Kidney tubule cell (primary cell): ENCODE measurements at places on chromosomes 2 and 18.

DNA sequence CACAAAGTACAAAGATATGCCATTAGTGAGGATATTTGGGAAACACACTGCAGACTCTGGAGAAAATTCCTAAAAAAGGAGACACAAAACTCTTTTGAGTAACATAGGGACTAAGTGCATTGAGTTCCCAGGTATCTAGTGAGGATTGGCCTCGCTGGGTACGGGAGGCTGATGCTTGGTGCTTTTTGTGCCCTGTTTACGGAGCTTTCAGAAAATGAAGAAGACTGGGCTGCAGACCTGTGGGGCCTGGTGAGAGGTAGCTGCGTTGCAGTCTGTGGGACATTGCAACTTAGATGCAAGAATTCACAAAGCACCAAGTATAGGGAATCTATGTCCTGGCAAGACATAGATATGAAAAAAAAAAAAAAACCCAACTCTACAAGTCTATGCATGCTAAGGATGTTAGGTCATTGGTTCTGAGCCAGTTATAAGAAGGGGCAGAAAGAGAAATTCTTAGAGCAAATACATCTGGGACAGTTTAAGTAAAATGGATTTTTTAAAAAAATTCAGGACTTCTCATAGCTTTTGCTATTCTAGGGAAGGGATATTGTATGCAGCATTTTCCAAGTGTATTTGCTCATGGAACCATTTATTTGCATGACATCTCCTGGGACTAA, 156.0 kb downstream of the SLC4A3 start:
- no peak for DNase-seq

- DNase-seq, result peak; percentile 21
Observed at GRCh38 chr2:203280428-203281064, 41.7 kb downstream of the CYP20A1 start.

DNA sequence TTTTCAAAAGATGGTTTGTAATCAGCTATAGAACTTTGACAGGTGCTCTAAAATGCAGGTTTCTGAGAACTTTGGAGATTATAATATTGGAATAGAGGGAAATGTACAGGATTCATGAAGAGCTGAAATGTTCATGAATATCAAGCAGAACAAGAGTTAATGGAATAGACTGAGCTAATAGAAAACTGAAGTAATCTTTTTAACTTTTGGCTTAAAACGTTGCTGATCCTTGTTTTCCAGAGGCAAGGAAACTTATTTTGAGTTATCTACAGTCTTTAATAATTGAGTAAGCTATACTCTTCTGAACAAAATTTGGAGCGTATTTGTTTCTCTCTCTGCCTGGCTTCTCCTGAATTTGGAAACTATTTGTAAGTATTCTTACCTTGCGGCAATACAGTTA, 10.8 kb upstream of the IL18RAP start:
- no peak for DNase-seq

DNA sequence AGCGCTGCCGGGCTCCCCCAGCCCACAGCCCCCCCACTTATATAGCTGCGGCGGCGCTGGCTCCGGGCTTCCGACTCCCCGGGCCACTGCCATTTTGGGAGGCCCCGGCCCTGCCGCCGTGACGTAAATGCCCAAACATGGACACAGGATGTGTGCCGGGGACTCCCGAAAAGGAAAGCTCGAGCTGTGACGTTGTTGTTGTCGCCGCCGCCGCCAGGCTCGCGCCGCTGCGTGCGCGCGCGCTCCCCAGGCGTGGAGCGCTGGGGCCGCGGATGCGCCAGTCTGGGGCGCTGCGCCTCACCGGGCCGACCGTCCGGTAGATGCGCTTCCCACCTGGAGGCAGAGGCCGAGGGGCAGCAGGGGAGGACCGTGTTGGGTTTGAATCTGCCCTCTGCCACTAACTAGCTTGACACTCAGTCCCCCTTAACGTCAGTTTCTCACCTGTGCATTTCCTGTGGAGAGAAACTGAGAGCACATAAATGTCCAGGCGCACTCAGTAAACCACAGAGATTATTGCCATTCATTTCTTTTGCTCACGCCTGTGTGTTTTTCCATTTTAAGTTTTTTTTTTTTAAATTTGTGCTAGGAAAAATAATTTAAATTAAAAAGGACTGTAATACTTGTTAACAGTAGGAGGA, at the start of gene EGR4:
TSS of gene EGR4 (minus strand) at position 15 of the 638 bp plus-strand sequence. CDS start 231 bp downstream, outside the sequence.
- peak; percentile 64 for DNase-seq

DNA sequence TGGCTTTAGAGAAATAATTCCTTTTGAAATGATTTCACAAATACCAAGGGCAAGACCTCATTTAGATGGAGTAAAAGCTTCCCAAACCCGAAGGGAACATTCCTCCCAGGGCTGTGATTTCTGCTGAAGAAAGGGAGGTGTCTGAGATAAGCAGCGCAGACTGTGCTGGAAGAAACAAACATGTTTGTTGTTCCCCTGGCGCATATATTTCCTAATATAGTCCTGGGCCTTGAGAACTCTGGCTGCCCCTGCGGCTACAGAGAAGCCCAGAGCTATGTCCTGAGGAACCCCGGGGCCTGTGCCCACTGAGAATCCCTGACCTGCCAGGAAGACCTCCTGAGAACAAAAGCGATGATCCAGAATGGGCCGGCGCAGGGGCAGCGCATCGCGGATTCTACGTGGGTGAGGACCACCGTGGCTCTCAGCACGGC, 372.6 kb upstream of the NT5C1B start:
- no peak for DNase-seq

DNA sequence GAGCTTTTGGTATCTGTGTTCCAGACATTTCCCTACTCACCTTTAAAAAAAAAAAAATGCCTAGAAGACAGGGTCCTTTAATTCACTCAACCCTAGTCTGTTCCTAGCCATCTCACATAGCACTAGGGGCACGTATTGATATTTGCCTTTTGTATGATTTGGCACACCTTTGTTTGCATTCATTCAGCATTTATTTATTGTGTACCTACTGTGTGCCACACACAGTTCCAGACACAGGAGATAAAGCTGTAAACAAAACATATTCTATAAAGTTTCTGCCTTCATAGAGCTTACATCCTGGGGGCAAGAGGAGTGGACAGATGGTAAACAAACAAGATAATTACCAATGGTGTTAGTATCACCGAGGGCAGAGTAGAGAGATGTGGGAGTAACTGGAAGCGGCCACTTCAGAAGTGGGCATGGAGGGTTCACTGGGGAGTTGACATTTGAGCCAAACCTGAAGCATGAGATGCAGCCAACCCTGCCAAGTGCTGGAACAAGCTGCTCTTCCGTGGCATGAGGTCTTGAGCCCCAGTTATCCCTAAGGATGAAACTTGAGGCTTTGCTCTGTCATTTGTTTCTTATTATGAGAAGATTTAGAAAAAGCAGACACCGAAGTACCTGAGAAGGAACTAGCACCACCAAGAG, 18.2 kb downstream of the MAPRE2 start:
- no peak for DNase-seq

DNA sequence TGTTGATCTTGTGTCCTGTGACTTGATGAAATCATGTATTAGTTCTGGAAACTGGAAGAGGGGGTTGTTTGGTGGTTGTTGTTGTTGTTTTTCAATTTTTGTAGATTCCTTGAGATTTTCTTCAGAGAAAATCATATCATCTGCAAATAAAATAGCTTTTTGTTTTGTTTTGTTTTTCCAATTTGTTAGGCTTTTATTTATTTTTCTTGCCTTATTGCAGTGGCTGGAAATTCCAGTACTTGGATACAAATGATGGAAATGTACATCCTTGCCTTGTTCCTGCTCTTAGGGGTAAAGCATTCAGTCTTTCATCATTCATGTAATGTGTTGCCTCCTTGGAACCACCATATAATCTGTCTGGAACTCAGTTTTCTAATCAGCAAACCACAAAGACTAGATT, 50.3 kb upstream of the TRIB2 start:
- no peak for DNase-seq
